ENCODE measurements at places on chromosomes 12 and 14.

DNA sequence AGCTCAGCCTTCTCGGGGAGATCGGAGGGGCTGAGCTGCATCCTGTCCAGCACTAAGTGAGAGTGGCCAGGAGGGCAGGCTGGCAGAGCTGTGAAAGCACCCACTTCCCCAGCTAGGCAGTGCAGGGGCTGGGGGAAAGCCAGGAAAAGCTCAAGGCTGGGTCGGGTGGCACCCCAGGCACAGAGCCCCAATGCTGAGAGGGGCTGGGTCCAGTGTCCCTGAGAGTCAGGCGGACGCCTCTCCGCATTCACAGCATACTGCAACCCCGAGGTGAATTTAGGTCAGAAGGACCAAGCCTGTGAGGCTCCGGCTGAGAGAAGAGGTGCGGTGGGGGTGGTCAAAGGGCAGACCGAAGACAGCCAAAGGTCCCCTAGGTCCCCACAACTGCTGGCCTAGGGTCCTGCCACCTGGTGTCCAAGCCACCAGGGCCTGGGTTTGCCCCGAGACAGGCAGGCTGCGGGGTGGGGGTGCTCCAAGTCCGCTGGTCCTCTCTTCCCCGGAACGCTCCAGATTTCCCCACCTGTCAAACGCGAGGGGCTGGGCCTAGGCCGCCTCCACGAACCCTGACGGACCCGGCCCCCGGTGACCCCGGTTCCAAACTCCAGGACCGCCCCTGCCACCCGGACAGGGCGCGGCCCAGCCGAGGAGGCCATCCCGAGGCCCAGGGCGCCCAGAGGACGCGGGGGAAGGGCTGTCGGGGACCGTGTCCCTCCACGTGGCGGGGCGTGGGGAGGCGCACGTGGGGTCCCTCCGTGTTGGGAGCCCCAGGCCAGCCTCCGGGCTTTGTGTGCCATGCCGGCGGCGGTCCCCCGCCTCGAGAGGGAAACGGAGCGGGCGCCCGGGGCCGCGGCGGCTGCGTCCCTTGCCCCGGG, 527 bp downstream of the CAMKK2 start:
- DNase-seq: no peak

DNA sequence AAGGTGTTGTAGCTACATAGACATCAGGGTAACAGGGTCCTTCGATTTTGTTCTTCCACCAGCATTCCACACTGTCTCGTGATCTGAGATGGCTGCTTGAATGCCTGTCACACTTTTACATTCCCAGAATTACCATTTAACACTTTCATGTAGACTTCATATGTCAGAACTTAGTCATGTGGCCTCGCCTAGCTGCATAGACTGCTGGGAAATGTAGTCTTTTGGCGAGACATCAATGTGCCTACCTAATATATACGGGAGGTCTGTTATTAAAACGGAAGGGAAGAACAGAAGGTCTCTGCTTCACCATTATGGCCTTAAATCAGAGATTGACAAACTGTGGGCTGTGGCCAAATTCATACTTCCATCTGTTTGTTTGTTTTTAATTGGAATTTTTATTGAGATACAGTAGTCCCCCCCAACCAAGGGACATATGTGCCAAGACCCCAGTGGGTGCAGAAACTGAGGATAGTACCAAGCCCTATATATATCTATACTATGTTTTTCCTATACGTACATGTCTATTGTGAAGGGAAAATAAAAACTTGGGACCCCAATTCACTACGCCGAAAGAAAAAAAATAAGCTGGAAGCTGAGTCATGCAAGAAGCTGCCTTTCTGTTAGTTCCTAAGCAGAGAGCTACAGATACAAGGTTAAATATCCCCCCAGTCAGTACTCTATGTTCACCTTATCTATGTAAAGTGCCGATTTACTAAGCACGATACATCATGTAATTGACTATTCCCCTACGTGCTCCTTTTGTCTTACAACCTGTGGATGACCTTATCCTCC, 11.3 kb upstream of the HRK start:
- no peak for DNase-seq

GRCh38 chr12:43551971-43552559, at the start of gene ADAMTS20:
TSS of gene ADAMTS20 (minus strand) at chr12:43552203. CDS start at chr12:43551921, 282 bp downstream.
- peak; percentile 90 for DNase-seq

- DNase-seq: no peak
Measured at GRCh38 chr14:103772078-103772712, 56.6 kb downstream of the ZFYVE21 start.

- DNase-seq: no peak
Measured at GRCh38 chr14:59176765-59177164, 11.7 kb upstream of the DAAM1 start.

- DNase-seq: no peak
Measured at GRCh38 chr14:99147366-99147740, 124.6 kb downstream of the BCL11B start.

DNA sequence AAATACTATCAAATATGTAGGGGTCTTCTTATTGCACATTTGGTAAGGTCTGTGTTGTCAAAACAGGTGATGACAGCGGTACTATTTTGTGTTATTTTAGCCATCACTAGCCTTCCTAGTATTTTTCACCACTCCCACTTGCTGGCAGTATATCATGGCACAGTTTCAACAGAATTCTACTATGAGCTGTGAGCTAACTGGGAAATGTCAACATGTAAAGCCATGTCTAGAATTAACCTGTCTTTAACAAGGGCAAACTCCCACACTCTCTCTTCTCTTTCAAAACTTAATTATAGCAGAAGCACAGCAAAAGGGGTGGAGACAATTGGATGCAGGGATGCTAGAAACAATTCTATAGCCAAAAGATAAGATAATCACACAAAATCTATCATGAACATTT, 253.4 kb downstream of the PAX9 start:
- no peak for DNase-seq

DNA sequence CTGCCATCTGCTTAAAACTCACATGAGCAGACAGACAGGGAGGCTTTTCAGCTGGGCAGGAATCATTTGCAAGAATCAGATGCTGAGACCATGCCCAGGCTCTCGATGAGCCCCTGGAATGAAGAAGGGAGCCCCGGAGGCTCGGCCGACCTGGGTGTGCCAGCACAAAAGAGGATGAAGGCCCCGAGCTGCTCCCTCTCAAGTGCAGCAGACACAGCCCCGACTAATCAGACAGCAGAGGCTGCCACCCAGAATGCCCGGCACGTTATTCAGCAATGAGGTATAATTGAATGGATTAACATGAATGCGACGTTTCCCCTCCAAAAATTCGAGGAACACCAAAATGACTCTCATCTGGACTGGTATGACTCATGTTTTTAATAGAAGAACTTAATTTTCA, 58.9 kb downstream of the BCL11B start:
- DNase-seq: no peak

GRCh38 chr12:89951694-89952060, 243.0 kb upstream of the ATP2B1 start:
- DNase-seq: no peak

DNA sequence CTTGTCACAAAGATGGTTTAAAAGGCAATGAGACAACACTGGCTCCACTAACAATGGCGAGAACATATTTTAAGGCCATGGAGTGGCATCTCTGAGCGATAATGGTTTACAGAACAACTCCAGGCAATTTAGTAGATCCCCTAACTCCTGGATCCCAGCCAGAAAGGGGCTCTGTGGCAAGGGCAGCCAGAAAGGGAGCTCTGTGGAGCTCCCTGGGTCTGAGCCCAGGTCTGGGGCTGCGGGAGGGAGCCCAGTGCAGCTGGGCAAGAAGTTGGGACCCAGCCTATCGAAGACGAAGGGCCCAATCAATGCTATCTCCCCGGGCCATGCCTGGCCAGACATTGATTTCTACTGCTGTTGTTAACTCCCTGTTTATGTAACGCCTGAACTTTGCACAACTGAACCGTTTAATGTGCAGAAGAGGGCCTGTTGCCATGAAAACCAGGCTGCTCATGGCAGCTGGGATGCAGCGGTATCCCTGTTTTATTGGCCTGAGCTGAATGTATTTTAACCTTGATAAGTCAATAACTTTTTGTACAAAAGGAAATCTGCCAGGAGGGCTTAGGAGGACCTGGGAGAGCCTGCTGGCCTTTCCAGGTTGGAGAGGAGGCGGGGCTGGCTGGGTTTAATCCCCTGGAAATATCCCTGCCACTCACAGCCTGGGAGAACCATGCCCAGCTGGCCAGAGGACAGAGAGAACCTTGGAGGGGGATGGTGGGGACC, 6.7 kb upstream of the FAM222A start:
- DNase-seq: no peak

DNA sequence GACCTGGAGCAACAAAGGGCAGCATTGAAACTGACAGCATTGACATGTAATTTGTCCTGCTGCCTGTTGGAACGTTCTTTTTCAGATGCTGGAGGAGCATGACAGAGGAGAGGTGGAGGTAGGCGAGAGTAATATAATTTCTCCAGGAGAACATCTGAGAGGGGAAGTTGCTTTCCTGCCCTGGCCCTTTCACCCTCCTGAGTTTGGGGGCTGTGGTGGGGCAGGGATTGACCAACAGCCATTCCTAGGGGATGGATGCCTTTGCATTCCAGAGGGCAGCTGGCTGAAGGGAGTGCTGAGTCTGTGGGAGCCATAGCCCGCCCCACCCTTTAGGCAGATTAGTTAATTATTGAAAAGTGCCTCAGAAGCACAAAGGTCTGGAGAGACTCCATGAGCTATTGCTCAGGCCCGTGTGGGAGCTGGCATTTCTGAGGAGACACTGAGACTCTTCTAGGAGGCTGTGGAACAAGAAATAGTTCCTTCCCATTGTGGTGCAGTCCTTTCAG, 73.5 kb downstream of the ARF6 start:
- DNase-seq: peak; percentile 54

DNA sequence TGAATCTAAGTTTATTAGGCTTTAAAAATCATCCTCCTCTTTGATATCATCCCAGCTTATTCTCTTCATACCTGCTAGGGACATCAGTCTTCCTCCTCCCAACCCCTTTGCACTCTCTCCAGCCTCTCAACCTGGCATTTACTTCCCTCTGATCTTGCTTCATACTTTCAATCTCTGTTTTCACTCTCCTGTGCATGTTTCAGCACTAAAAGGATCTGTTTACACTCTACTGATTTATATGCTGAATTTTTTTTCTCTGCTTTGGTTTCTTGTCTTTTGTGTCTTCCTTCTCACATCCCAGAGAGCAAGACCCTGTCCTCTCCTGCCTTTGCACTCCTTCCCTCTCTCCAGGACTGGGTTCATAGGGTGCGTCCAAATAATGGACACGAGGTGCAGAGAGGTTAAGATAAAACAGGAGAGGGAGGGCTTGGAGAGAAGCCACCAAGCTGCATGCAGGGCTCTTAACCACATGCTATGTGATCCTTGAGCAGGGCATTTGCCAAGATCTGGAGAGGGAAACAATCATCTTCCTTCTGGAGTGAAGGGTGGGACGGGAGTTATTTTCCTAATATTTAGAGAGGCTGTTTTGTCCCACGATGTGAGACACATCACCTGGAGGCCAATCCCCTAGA, 3.0 kb upstream of the CISTR start:
- no peak for DNase-seq

DNA sequence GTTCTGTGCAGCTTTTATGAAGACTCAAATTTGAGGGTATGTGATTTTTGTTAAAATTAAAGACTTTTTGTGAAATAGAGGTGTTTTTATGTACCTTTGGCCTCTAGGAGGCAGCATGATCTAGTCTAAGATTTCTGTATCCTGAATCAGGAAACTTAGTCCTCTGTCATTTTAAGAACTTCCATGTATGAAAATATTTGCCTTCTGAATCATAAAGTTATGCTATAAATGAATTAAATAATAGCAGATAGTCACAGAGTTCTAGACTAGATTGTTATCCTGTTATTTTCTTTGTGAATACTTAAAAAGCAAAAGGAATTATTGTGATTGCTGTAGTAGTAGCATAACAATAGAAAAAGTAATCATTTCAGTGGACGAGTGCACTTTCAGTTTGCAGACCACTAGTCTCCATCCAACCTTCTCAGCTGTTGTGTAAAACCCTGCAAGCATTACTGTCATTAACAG, 56.3 kb downstream of the FGD4 start:
- no peak for DNase-seq

DNA sequence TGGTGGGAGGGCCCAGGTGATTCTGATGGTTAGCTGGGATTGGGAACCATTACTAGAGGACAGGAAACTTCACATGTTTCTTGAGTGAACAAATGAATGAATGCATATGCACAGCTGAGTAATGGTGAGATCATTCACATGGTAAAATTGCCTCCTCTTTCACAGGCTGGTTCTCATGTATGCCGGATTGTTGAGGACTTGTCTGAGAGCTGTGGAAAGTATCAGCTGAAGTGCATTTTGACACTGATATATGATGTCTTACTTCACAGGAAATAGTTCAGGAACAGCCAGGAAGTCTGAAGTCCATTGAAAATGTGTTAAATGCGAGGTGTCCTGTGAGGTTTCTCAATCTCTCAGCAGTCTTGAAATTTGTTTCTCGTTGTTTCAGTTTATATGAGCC, 77.6 kb upstream of the DACT1 start:
- no peak for DNase-seq

DNA sequence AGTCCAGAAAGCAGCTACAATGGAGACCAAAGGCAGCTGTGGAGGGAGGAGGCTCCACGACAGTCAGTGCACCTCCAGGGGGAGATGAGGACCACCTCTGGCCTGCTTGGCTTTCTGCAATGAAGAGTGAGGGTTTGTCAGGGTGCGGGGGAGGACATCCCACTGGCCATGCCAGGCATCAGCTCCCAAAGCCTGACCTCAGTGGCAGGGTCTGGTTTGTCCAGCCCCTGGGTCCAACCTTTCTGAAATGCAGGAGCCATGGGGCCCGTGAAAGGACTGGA, 35.2 kb downstream of the SLC6A12 start:
- DNase-seq: no peak
